Stimulated activated CD4-positive, alpha-beta T cell treated with anti-CD3 and anti-CD28 coated beads, Interleukin-12 subunit alpha, Interleukin-12 subunit beta, amount 100 ng/mL, for 4 hours (primary cell): ENCODE measurements at places on chromosomes 1 and 21.

- no peak for DNase-seq
Measured at GRCh38 chr1:62774971-62775595, 8.8 kb upstream of the ATG4C start.

DNA sequence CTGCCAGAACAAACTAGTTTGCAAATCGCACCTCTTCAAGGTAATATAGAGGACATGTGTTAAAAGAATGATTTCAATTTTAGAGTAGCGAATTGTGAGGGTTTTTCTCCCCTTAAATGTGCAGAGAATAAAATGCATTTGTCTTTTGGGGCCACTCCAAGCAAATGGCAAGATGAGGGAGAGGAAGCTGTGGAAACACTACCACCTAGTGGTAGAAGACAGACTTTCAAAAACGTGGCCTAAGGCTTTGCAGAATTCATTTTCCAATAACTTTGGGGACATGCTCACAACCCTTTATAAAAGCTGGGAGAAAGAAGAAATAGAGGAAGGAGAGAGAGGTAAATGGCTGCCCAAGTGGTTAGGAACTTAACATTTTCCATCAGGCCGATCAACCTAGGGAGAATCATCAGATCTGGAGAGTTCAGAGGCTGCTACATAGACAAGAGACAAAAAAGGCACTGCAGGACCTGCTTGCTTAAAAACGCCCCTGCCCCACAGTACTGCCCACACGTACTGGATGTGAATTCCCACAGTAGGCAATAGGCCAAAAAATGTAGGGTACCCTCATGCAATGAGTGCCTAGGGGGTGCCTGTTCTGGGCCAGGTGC is 15.7 kb upstream of the RCAN1 start:
- no peak for DNase-seq

DNA sequence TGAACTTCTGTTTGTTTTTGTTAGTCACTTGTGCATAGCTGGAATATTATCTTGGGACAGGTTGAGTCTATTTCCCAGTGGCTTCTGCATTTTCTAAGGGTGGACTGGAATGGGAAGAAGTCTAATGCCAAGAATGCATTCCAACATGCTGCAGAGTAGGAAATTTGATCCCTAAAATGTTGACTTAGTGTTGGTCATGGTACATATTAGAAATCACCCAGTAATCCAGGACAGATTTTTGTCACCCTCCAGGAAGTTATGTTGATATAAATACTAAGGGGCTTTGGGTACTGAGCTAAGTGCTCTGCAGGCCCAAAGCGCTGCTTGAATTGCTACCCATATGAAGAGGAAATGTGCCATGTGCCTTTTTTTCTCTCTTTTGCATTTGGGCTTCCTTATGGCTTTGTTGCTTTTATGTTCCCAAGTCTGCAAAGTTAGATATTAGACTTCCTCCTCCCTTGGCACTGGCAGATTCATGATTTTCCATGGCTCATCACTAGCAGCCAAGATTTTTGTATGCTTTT is 10.0 kb downstream of the ARID1A start:
- no peak for DNase-seq

DNA sequence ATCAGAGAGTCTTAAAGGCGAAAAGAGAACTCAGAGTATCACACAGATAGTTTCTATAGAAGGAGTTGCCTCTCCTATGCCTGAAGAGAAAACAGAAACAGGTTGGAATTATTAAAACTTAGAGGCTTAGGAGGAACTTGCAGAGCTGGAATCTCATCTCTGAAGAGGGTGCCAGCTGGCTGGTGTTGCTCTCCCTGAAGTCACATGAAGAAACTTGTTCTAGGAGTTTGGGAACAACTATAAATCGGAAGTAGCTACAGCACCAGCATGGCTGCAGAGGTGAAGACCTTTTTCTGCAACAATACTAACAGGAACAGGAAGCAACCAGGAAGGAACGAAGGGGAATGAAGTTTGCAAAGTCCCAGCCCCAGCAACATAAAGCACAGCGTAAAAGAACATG is 35.8 kb downstream of the FMO3 start:
- no peak for DNase-seq

DNA sequence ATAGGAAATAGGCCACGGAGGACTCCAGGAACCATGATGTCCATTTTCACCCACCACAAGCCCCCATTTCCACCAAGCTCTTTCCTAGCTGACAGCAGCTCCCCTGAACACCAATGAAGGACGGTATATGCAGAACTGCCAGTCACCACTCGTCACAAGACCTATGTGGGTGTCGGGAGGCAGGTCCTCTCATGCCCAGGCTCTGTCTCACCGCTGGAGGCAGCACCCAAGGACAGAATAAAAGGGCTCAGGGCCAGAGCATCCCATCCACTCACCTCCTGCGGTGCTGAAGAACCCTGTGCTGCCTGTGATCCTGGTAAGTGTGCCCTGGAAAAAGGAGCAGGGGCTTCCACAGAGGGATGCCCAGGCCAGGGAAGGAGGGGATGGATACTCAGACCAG is at the start of gene LCE1F:
Gene LCE1F, plus strand, starts transcription at position 266 of the 400 bp plus-strand sequence. CDS start 1,232 bp downstream, outside the sequence.
- no peak for DNase-seq

DNA sequence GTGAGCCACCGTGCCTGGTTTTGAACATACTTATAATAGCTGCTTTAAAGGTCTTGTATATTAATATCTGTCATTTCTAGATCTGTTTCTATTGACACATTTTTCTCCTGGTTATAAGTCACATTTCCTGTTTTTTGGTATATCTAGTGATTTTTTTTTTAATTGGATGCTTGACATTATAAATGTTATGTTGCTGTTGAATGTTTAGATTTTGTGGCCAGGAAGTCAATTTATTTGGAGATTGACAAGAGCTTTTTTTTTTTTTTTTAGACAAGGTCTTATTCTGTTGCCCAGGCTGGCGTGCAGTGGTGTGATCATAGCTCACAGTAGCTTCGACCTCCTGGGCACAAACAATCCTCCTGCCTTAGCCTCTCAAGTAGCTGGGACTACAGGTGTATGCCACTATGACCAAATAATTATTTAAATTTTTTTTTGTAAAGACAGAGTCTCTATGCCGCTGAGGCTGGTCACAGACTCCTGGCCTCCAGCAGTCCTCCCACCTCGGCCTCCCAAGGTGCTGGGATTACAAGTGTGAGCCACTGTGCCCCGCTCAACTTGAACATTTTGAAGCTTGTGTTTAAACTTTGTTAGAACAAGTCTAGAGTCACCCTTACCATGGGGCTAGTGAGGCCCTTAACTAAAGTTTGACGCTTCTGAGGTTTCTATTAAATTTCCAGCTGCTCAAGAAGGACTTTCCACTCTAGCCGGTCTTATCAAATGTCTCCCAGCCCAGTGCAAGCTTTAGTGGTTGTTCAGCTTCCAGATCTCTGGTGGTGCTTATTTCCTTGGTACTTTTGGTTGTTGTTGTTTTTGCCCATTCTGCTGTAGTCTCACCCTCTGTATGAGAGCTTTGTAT is 8.6 kb upstream of the CHI3L2 start:
- DNase-seq: no peak

DNA sequence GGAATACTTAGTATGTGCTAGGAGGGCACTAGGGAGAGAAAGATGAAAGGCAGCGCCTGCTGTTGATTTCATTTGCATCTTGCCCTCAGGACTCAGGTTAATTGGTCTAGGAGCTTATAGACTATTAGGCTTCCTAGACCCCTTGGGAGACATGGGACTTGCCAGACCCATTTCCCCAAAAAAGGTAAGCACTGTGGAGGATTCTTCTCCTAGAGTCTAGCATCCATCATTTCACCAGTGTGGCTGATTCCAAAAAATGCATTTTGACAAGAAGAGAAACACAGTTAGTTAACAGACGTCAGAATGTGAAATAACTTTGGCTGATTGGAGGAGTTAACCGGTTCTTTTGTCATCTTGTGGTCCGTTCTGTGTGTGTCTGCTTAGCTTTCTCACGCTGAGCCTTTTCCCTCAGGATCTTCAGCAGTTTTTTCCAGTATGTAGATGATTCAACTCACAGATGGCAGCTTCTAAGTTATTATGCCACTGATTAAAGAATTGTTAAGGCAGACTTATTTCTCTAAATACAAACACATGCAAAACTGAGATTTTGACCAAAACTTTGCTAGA is 108.8 kb downstream of the KIF26B start:
- no peak for DNase-seq

GRCh38 chr1:53377438-53377841 is 49.6 kb upstream of the LRP8 start:
- DNase-seq: no peak

- DNase-seq: no peak
Measured at GRCh38 chr1:85806236-85806965, 98.2 kb upstream of the ZNHIT6 start.
